ENCODE measurements at places on chromosomes 12 and 14.

- DNase-seq: no peak
These were observed at the start of gene OAS2 for GRCh38 chr12:112978163-112979040. Gene OAS2, plus strand, starts transcription at chr12:112978519. Its CDS starts 90 bp downstream, at chr12:112978609.

- DNase-seq: peak; percentile 31
These were observed 187.2 kb downstream of the TMTC2 start for GRCh38 chr12:82873951-82874350.

DNA sequence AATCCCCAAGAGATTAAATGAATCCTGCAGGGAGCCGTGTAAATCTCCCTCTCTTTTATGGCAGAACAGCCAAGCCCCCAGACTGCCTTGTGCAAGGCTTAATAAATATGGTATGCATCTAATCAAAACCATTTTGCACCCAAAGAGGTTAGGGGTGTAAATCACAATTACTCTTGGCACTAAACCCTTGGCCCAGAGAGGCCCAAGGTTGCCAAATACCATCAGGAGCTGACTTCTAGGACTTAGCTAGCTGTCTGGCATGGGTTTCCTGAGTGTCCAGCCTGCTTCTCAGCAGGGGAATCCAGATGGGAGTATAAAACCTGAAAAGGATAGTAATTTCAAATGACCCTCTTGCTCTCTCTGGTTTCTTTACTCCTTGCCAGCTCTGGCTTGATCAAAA is 610.4 kb downstream of the MED13L start:
- DNase-seq: no peak

DNA sequence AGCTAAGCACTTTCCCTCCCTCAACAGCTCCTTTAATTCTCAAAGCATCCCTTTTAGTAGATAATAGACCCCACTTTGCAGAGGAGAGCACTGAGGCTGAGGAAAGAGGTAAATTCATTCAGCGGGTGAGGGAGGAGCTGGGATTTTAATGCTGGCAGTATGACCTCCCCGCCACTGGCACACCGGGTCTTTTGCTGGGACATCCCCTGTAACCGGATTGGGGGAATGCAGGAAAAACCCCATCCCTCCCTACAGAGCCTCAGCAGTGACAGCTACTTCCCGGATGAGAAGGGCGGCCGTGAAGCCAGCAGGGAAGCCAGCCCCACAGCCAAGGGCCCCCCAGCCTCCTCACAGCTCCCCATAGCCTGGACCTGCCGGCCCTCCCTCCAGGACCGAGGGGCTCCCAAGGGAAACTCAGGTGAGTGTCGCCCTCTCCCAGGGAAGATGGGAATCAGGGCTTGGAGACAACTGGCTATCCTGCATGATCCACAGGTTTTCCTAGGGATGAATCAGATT is 12.1 kb downstream of the ZBTB39 start:
- no peak for DNase-seq

DNA sequence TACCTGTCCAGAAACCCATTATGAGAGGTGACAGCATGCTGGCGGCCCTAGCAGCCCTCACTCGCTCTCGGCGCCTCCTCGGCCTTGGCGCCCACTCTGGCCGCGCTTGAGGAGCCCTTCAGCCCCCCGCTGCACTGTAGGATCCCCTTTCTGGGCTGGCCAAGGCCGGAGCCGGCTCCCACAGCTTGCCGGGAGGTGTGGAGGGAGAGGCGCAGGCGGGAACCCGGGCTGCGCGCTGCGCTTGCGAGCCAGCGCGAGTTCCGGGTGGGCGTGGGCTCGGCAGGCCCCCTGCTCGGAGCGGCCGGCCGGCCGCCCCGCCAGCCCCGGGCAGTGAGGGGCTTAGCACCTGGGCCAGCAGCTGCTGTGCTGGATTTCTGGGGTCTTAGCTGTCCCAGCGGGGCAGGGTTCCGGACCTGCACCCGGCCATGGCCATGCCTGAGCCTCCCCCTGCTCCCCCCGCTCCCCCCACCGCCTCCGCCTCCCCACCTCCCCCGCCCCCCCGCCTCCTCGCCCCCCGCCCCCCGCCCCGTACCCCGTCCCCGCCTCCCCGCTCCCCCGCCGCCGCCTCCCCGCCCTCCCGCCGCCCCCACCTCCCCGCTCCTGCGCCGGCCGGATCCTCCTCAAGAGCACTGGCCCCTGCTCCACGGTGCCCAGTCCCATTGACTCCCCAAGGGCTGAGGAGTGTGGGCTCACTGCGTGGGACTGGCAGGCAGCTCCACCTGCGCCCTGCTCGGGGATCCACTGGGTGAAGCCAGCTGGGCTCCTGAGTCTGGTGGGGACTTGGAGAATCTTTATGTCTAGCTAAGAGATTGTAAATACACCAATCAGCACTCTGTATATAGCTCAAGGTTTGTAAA is 163.1 kb downstream of the KLHL28 start:
- no peak for DNase-seq

- DNase-seq: no peak
These were observed 47.7 kb upstream of the HECTD1 start for GRCh38 chr14:31255286-31255685.

GRCh38 chr12:94689002-94689645 is 38.8 kb upstream of the TMCC3 start:
- DNase-seq: no peak

DNA sequence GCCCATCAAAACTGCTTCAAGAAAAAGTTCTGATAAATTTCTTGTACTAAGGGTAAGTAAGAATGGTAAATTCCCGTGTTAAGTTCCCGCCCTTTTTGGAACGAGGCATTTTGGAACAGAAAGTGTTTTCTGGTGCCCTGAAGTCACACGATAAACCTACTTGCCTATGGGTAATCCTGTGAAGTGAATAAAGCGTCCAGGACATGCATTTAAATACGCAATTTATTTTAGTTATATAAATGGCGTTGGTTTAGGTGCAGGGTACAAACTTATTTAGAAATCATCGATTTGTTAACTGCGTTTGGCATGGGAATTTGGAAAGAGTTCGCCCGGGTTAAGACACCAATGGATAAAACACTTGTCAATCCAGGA is 715 bp upstream of the RAP1B start:
- no peak for DNase-seq

DNA sequence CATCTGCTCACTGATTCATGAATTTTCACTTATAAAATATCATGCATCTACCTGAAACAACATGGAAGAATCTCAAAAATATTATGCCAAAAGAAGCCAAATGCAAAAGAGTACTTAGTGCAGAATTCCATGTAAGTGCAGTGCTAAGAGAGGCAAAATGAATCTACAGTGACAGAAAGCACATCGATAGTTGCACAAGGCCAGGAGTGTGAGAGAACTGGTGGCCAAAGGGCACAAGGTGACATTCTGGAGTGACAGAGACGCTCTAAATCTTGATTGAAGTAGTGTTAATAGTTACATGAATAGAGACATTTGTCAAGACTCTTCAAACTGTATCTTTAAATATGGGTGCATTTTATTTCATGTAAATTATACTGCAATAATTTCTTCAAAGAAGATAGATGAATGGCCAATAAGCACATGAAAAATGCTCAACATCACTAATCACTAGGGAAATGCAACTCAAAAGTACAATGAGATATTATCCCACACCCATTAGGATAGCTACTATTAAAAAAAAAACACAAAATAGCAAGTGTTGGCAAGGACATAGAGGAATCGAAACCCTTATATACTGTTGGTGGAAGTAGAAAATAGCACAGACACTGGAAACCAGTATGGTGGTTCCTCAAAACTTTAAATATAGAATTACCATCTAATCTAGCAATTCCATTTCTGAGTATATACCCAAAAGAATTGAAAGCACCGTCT is 71.7 kb upstream of the KICS2 start:
- DNase-seq: no peak

GRCh38 chr12:58731096-58731495 is 189.2 kb downstream of the LRIG3 start:
- DNase-seq: no peak

DNA sequence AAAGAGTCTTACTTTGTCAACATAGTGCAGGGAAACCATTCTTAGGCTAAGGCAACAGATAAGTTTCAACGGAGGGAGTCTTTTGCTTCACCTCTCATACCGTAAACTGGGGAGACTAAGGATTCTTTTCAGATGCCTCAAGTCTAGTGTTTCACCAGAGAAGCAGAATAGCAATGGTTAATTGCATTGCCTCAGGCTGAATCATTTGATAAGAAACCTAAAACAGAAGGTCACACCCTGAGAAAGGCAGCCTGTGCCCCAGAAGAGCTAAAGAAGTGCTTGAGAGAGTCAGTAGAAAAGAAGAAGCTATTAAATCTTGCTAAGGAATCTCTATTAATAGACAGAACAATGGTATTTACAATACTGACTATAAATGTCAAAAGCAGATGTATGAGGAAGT is 21.8 kb upstream of the ATXN7L3B start:
- DNase-seq: no peak
